SK-MEL-5 (cell line): ENCODE measurements at places on chromosomes 4 and X. TPM values are rescaled to one million over a fixed set of nuclear protein-coding genes. Genes with fewer than 3 reads are reported as not detected.

DNA sequence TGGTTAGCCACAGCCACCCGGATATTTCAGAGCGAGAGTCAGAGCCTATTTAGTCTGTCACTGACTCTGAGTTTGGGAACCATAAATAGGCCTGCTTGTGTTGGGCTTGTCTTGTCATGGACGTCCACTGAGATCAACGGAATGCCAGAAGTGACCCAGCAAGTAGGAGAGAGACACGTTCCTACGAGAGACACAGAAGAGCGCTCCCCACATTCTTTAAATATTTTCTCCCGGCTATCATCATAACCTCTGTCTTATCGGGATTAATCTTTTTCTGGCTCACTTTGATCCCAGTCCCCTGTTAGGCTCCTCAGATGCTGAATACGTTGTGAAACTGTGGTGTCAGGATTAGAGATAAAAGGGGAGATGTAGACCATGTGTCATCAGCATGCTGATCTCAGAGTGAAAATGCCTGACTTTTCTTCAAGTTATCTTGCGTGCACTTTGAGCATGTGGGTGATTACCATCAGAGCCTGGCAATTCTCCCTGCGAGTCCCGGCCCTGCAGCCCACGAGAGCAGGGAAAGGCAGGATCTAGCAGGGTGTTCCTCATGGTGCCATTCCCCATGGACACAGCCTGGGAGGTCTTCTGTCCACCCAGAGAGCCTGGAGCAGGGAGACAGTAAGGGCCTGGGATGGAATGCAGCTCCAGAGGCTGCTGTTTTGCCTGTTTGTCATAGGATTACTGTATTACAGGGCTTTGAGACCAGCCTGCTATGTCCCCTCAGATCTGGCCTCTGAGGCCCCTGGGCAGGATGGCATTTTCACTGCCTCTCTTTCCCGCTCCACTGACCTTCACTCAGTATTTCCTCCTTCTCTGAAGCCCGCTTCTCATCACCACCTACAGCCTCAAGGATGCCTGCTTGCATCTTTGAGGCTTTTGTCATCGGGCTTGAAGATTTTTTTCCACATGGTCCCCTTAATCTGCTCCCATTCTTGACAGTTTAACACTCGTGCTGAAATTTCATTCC lies 2.8 kb upstream of the TENM3 start:
- no peak for DNase-seq

GRCh38 chrX:153434801-153435200 lies 11.1 kb downstream of the TREX2 start:
- no peak for DNase-seq

DNA sequence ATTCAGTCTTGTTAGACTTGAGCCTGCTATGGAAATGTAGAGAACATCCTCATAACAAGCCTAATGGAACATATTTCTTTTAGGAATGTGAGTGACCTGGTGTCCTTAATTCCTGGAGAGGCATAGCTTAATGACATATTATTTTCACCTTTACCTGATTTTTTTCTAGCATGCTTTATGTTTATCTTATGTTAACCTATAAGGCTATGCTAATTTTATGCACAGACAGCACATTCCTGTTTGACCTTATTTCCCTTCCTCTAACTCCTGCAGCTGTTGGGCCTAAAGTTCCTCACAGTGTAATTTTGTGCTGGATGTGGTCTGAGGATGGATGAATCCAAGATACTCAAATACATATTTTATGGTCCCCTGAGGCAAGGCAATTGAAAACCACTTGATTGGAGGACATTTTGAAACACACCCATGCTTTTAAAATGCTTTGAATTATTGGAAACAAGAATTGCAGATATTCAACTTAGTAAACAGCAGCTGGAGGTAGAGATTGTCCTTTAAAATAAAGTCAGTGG lies 111.5 kb downstream of the LARP7 start:
- DNase-seq, result no peak

The SH3RF1 gene
- total RNA-seq, result 3.0 and 4.1 TPM in 2 replicates

DNA sequence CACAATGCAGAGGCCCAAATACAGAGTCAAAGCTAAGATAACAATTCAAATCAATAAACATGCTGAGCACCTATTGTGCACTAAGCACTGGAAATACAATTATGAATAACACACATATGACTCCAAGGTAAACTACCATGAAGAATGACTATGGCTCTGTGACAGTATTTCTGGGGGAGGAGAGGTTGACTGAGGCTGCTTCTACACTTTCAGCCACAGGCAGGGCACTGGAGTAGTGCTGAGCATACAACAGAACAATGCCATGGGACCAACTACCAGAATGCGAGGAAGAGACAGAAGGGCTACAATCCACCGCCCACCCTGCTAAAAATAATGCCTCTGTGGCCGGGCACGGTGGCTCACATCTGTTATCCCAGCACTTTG lies 13.7 kb downstream of the TEC start:
- DNase-seq, result no peak

GRCh38 chrX:57227691-57228090 lies 58.8 kb upstream of the FAAH2 start:
- DNase-seq, result no peak

DNA sequence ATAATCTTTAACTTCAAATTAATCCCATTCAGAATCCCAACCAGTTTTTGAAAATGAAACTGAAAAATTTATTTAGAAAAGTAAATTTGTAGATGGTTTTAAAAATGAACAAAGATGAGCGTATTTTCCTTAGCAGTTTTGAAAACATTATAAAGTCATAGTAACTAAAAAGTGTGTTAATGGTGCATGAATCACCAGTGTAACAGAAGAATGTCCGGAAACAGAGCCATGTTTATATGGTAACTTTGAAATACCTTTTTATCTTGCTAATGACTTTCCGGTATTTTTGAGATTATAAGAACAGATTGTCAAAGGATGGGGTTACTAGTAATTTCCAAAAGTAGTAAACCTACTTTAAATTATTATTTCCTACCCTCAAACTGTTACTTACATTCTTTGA lies 145.9 kb downstream of the IRS4 start:
- no peak for DNase-seq

The MAGEB1 gene
- not detected in 2 replicates for total RNA-seq

- DNase-seq, result no peak
These were observed 25.6 kb upstream of the IRF2 start for GRCh38 chr4:184499996-184500395.

The MAGEA2B gene
- total RNA-seq, result 16.7 and 21.8 TPM in 2 replicates

GRCh38 chrX:39043838-39044550 lies 242.7 kb downstream of the MID1IP1 start:
- no peak for DNase-seq

DNA sequence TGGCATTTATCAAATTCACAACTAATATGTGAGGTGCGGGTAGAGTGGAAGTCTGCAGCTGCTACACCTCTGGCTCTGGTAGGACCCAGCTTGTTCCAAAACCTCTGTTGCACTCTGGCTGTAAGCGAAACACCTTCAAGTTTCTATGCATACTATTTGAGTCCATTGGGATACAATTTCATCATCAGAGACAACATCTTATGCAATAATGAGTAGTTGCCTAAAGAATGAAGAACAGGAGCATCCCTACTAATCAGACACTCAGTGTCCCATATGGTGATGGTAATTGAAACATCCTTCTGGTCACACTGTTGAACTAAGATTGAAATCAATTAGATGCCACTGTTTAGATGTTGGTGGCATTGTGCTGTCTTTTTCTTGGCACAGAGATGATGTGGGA lies 178.4 kb downstream of the MGST2 start:
- DNase-seq, result no peak

The PHOX2B gene
- total RNA-seq, result not detected in 2 replicates

DNA sequence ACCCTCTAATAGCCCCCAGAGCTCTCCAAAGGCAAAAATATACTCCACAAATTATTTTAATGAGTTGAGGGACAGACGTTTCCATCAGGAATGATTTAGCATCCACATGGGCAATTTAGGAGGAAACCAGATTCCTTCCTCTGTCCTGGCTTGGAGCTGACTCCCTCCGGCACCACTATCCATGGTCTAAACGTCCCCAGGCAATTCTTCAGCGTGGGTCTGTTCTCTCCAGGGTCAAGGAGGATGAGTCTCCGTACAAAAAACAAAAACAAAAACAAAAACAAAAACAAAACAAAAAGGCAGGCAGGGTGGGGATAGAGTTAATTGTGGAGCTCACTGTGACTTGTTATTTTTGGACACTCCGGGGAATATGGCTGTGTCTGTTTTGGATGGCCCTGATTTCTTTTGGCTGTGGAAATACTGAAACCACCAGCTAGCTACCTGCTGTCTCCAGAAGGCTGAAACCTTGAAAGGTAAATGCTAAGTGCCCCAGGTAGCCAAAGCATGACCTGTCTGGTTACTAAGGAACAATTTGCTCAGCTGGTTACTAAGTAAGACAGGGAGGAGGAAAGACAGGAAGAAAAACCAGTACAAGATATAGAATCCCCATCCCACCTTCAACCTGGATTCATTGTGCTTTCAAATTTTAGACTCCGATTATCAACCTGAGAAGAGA lies 419.1 kb upstream of the LCORL start:
- DNase-seq, result no peak

DNA sequence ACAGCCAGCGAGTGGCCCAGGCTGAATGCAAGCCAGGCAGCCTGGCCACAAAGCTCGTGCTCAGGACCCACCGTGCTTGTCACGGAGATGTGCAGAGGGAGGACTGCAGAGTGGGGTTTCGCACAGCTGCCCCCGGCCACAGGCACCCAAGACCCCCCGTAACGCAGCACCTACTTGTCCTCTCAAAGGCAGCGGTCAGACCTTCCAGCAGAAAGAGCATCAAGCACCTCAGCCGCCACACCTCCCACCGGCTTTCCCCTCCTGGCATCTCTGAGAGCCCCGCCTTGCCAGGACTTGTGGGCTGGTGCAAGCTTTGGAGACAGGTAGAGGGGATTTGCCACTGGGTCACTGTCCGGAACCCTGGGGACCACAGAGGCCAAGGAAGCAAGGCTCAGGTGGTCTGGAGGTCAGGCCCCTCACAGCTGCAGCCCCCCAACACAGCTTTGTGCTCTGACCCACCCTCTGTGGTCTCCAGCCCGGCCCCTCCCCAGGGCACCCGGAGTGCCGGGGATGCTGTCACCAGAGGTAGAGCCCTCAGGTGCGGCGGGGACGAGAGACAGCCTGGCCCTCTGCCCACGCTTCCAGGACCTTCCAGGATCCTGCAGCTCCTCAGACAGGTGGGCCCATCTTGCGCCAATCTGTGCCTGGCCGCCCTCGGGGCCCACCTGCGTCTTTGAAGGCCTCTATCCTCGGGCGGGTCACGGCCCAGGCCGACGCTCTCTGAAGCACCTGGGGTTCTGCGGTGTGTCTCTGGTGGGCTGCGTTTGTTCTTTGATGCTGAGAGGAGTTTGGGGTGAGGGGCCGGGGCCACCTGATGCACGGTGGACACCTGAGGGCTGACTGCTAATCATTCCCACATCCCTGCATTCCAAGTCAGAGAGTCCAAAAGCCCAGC lies 34.4 kb upstream of the HMX1 start:
- DNase-seq, result no peak

DNA sequence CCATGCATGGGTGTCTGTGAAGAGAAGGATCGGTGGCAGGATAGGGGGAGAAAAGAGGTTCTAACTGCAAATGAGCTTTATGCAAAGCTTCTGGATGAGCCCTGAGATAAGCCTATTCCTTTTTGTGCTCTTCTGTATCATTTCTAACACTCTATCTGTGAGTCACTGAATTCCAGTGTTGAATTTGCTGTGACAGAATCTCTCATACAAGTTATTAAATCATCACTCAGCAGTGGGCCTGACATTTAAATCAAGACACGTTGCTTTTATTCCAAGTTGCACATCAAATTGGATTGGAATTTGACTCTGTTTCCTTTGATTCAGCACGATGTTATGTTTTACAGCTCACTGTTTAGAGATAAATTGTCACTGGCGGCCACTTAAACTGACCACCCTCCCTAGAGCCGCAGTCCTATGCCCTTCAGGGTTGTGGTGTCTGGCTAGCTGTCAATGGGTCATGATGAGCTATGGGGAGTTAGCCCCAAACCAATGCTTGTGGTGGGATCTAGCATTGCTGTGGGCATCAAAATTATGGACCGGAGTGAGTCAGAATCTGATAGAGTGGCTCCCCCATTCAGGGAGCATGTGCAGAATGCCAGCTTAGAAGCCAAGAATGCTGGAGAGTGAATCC lies 42.7 kb downstream of the LHFPL1 start:
- no peak for DNase-seq

DNA sequence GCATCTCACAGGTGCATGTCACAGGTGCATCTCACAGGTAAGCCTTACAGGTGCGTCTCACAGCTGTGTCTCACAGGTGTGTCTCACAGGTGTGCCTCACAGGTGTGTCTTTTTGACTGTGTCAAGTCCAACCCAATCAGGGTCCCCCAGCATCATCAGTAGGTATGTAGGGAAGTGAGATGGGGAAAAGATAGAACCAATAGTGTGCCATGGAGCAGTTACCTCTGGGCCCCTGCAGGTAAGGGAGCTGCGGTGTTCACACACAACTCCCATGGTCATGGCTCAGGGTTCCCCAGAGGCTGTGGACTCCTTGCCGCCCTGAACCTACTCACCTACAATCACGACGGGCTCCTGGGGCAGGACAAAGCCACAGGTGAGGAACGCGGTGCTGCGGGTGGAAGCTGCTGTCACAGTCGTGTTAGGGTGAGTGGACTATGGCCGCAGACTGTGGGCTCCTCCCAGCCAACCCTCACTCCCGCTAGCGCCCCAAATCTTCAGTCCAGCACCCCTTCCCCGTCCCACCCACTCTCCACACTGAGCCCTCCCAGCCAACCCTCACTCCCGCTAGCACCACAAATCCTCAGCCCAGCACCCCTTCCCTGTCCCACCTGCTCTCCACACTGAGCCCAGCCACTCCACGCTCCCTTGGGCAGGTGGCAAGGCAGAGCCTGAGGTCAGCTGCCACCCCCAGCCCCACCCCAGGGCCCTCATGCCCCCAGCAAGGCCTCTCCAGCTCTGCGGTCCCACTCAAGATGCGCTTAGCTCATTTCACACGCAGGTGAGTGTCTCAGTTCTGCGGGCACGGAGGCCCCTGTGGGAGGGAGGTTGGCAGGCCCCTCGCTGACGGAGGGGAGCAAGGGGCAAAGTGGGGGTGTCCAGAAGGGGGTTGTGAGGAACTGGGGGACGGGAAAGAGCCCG lies 2.1 kb upstream of the PDE6B start:
- no peak for DNase-seq

- no peak for DNase-seq
These were observed 175.1 kb downstream of the SOWAHB start for GRCh38 chr4:76722838-76723237.

The NALF2 gene
- 5.0 and 5.1 TPM in 2 replicates for total RNA-seq

The CAPN6 gene
- not detected in 2 replicates for total RNA-seq

DNA sequence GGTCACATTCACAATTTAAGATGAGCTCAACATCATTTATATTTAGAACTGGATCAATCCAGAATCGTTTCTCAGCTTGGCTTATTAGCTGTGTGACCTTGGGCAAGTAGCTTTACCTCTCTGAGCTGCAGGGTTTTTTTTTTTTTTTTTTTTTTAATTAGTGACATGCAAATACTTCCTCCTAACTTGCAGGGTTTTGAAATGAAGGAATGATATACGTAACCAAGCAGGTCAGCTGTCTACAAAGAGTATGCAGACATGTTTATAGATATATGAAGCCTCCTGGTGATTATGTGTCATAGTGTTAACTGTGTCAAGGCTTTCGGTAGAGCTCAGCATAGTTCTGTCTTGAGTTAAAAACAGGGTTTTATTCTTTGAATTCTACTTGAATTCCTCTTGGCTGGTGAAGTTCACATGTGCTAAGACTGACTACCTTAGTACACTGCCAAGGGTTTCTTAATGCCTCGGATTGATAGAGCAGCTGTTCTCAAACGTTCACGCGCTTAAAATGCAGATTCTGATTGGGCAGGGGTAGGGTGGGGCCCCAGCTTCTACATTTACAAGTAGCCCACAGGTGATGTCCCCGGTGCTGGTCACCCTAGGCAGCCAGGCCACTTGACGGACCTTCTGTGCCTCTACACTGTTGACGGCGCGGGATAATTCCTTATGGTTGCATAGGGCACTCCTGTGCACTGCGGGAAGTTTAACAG lies 654 bp upstream of the STS start:
- no peak for DNase-seq
